Cardiac septum (tissue), 1 donor: ENCODE measurements at places on chromosomes 3 and 15.

GRCh38 chr3:13572926-13573623, 24.1 kb downstream of the FBLN2 start:
- DNase-seq: no peak

DNA sequence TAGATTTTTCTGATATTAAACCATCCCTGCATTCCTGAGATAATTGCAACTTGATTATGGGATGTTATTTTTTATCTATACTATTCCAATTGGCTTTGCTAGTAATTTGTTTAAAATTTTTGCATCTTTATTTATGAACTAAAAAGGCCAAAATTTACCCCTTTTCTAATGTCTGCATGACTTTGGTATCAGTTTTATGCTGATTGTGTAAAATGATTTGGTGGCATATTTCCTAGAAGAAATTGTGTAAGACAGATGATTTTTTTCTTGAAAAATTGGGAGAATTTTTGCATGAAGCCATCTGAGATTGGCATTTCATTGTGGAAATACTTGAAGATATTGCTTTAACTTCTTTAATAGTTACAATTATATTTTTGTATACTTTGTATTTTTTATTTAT, 183.8 kb upstream of the TBL1XR1 start:
- no peak for DNase-seq

DNA sequence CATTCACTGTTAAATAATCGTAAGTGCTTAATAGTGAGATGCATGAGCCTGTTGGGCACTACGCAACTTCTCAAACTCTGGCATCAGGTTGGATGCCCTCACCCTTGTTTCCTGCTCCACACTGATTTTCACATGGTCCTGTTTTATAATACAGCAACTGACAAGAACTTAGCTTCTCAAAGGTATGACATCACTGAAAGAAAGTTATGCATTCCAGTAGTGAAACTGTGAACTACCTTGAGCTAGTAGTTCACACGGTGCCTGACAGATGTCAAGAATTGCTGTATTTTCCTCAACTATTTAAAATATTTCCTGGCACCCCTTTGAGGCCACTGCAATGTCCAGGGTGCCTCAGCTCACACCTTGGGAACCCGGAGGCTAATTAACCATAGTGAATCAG, 327.5 kb downstream of the RORA start:
- no peak for DNase-seq

DNA sequence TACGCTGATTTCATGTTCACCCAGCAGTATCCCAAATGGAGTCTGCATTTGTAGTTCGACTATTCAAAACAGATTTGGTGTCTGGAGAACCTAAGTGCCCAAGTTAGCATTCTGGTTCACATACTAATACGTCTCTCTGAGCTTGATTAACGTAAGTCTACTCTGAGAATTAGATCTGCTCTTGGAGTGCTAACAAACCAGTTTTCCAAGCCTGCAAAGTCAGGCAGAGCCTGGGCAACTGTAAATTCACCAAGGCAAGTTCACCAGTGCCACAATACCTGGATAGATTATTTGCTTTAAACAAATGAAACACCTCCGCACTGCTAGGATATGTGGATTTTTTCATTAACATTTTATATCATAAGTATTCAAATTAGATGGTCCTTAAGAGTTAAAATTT, 912.6 kb downstream of the ROBO1 start:
- DNase-seq: no peak

GRCh38 chr15:65450556-65450955, 27.8 kb upstream of the IGDCC4 start:
- DNase-seq: no peak

DNA sequence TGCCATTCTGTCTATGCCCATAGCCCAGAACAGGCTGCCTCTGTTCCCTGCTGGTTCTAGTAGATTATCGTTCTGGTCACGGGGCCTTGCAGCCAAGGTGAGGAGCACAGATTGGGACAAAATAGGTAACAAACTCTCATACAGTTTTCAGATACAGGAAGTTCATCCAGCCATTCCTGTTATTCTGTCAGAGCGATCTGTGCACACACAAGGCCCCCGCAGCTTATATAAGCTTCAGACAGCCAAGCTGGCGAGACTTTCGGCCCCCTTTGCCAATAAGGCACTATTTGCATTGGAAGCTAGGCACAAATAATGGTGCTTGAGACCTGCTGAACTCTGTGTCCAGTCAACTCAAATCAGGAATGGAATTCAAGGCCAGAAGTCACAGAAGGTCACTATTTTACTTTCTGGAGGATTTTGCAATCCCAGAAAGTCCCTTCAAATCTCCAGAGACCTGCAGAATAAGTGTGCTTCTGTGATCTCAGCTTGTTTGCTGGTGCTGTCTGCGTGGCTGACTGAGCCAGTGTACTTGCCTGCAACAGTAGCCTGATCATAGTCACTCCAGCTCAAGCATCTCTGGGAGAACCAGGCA, 69.4 kb downstream of the BFSP2 start:
- DNase-seq: no peak

DNA sequence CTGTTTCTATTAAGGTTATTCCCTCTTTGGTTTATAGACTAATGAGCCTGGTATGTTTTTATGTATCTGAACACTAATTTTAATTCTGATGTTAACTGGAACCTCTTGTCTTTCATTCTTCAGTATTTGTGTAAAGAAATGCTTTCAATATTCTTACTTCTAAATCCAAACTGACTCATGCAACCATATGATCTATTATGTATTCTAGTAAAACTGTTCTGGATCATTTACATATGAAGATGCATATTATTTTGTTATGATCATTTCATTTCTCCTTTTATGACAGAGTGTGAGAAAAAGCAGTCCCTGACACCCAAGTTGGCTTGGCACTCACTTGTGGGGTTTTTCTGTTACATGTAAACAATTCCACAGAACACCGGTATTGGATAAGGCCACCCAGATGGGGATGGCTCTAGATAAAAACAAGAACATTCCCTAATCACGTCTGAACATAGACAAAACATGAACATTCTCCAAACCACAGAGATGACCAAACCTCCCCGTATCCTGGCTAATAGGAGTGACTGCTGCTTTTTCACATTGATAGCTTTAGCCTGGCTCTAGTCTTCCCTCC, 72.2 kb upstream of the EPHB3 start:
- no peak for DNase-seq

DNA sequence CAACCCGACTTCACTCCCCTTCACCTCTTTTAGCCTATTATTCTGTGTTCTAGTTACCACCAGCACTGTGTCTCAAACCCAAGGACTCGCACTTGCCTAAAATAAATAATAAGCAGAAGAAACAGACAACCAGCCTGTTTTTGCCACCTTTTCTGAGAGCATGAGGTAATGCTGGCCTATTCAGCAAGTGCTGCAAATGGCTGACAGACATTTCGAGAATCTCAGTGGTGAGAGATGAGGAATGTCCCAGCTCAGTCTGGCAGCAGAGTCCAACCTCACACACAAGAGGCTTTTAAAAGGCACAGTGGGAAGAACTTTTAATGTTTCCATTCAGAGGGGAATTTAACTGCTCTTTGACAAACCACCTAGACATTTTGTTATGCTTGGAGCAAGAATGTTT, 143.3 kb upstream of the GMNC start:
- no peak for DNase-seq

GRCh38 chr3:69313251-69313650, 72.6 kb downstream of the FRMD4B start:
- no peak for DNase-seq

GRCh38 chr3:42375121-42375800, 35.1 kb downstream of the LYZL4 start:
- DNase-seq: no peak
